ENCODE measurements at places on chromosomes 12 and 14.
A peak's percentile ranks its signal among the peaks of the same experiment; 100 is the strongest.

- DNase-seq = no peak
Observed at GRCh38 chr14:84017495-84017894, 1512.4 kb upstream of the FLRT2 start.

DNA sequence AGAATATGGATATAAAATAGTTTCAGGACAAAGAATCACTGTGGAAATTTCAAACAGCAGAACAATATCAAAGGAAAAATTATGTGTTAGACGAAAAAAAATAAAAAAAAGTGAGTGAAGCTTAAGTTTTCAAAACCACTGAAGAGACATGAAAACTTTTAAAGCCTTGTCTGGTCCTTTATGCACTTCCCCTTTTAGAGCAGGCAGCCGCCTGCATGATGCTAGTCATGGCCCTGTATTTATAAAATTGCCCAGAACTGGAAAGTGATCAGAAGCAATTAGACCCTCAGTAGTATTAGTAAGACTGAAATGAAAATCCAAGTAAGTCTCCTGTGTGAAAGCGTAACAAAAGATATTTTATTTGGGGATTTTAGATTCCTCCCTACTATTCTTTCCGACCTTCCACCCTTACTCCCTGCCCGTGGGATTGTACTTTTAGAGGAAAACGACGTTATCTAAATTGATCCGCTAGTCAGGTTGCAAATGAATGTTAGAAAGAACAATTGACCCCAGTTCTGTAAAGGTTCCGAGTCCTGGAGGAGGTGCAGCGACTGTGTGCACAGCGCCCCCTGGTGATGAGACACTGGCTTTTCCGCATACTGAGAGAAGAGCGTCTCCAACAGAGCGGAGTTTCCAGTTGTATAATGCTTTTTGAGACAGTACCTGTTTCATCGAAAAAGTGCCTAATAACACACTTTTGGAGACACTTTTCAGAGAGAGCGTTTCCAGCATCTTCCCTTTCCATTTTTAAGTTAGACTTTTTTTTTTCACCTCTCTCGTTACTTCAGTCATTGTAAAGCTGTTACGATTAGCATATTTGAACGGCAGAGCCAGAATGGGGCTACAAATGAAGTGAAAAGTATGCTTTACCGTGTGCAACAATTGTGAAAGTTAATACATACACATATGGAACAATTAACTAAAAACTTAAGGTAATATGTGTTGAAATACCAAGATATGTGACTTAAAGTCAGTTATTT is 12.4 kb downstream of the MGST1 start:
- peak; percentile 75 for DNase-seq

GRCh38 chr12:81245907-81246570 is 168.2 kb downstream of the ACSS3 start:
- no peak for DNase-seq

DNA sequence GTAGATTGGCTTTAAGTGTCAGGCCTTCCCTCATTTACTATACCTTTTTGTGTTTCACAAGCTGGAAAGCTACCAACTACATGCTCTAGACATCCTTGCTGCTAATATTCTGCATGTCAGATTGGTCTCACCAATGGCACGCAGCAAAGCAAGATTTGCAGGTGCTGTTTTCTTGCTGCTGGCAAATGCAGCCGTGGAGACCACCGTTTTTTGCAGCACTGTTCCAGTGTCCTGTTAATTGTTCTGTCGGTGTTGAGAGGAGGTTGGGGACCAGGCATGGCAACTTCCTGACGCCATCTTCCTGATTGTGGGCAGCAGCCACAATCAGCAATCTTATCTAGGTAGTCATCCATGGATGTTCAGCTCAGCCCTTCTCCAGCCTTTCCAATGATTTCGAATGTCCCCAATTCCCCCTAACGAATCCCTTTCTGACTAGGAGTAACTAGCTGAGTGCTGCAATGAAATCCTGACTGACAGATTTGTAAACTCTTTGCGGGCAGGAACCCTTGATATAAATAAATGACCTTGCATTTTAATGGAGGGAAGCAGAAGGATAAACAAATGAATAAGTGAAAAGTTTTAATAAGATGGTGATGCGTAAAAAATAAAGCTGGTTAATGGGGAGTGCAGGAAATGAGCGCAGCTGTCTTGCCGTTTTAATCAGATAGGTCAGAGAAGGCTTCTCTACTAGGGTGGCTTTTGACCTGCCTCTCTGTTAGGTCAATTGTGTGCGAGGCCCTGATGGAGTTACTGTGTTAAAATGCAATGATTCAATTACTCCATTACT is 574 bp upstream of the CRADD start:
- DNase-seq = no peak

DNA sequence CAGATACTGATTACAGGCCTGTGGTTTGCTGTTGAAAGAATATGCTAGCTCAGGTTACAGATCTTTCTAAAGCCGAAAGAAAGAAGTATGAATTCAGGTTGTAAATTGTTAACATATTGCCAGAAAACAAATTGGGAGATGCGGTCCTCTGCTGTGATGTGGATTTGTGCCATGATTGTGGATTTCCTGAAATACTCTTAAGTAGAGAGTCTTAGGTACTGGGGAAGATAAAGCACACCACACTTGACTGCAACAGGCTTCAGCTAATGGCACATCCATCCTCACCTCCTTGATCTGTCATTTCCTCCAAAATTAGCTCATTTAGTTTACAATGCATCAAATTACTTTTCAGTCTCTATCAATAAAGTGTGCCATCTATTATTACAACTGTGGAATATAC is 279.2 kb downstream of the SYT1 start:
- DNase-seq = no peak

DNA sequence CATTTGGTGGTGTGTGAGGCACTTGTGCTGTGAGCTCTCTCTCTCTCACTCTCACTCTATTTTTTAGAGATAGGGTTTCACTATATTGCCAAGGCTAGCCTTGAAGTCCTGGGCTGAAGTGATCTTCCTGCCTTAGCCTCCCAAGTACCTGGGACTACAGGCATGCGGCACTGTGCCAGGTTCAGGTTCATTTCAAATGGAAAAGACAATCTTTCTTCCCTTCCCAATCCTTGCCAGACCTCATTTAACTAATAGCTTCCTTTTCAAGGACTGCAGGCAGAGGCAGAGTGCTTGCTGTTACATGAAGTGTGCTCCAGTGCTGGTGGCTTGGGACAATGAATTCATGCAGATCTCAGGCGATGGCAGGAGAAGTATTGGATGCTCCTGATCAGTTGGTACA is 73.2 kb upstream of the BICD1 start:
- DNase-seq = no peak

GRCh38 chr12:103827911-103828391 is 13.1 kb downstream of the NT5DC3 start:
- DNase-seq = no peak

- no peak for DNase-seq
Observed at GRCh38 chr12:495466-495865, 35.7 kb downstream of the B4GALNT3 start.

DNA sequence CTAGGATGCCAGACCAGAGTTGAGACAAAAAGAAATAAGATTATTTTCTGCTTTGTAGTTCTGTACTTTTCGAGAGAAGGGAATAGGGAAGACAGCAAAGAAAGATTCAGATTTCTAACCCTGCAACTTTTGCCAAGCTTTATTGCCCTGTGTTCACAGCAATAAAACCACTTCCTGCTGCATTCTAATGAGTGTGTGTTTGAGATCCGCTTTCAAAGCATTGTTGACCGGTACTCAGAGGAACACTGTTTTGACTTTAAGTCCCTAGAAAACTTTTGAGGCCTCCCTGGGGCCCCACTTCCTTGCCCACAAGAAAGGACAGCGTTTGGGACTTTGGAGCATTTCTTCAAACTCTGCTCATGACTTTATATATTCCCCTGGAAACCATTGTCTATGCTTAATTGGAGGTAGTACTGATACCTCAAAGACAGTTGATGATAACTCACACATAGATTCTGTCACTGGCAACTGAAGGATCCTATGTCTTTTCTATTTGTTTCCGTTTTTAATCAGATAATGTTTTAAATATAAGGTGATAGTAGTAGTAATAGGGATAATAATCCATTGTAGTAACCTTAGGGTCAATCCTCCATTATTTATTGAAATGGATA is 1.3 kb downstream of the RNASE6 start:
- DNase-seq = no peak

- no peak for DNase-seq
Observed at GRCh38 chr14:50082308-50082742, 34.0 kb downstream of the VCPKMT start.

DNA sequence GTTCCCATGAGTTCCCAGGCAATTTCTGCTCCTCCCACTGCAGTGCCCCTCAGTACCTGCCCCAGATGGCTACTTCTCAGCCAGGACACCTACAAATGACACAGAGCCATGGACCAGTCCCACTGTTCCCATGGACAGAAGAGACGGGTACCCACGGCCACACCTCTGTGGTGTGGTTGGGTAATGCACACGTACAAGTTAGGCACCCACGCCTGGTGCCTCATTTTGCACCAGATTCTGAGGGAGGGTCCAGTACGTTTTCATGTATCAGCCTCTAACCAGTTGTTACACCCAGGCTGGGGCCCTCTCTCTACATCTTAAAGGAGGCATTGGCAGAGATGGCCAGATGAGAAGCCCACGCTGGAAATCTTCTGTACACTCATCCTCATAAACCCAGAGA is 114.0 kb downstream of the DICER1 start:
- DNase-seq = no peak

Data from Calu3 (cell line).